HuH-7 (cell line): ENCODE measurements at places on chromosomes 1 and 21.

DNA sequence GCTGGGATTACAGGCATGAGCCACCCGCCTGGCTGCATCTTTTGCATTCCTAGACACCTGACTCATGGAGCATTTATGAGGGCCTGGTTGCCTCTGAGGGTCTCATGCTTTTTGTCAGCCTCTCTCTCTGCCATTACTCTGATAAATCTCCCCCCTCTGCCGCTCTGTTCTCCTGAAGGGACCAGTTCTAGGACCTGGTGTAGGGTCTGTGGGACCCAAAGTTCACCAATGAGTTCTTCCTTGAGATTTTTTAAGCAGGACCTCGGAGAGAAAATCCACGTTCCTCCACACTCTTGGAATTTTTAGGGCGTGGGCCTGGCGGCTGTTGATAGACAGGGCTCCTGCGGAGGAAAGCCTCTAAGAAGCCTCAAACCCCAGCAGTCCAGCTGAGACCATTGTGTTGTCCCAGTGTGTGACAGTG lies 91.9 kb upstream of the ERRFI1 start:
- no peak for DNase-seq

DNA sequence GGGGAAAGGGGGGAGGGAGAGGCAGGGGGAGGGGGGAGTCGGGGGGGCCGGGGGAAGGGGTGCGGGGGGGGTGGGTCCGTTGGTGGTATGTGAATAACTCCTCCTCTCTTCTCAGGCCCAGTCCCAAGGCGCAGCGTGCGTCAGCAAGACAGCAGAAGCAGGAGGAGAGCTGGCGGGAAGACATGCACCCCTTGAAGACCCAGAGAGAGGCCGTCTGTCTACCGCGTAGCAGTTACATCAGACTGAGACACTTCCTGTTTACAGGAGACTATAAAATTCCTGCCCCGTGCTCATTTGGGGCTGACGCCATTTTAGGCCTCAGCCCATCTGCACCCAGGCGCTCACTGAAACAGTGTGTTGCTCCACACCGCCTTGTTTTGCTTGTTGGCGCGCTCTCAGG lies 55.3 kb downstream of the SETD4 start:
- DNase-seq: no peak

DNA sequence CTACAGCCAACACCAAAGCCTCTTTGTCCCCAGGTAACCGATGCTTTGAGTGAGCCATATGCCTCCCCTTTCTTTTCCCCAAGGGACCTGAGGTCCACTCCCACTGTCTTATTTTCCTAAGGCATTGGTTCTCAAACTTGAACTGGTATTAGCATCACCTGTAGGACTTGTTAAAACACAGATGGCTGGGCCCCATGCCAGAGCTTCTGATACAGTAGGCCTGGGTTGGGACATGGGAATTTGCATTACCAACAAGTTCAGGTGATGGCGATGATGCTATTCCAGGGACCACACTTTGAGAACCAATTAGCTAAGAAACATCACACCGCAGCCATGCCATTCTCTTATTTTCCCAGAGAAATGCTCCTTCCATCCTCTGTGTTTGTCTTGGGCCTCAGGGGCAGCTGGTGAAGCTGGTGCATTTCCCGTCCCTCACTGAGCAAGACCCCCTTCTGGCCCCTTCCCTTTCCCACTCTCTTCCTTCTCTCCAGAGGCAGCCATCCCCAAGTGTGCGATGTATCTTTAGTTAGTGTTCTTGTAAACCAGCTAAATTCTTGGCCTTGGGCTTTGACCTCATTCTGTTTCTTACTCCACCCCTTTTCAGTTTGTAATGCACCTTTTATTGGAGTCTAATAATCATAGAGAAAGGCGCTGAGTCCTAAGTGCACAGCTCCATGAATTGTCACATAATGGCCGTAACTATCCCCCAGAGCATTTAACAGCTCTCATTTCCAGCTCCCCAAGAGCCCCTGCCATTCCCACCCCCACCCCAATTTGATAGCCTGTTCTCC lies 14.2 kb upstream of the TTC22 start:
- no peak for DNase-seq

- no peak for DNase-seq
Measured at GRCh38 chr1:92691925-92692324, 93.0 kb downstream of the EVI5 start.

GRCh38 chr1:179029321-179029759 lies 3.6 kb downstream of the FAM20B start:
- no peak for DNase-seq

DNA sequence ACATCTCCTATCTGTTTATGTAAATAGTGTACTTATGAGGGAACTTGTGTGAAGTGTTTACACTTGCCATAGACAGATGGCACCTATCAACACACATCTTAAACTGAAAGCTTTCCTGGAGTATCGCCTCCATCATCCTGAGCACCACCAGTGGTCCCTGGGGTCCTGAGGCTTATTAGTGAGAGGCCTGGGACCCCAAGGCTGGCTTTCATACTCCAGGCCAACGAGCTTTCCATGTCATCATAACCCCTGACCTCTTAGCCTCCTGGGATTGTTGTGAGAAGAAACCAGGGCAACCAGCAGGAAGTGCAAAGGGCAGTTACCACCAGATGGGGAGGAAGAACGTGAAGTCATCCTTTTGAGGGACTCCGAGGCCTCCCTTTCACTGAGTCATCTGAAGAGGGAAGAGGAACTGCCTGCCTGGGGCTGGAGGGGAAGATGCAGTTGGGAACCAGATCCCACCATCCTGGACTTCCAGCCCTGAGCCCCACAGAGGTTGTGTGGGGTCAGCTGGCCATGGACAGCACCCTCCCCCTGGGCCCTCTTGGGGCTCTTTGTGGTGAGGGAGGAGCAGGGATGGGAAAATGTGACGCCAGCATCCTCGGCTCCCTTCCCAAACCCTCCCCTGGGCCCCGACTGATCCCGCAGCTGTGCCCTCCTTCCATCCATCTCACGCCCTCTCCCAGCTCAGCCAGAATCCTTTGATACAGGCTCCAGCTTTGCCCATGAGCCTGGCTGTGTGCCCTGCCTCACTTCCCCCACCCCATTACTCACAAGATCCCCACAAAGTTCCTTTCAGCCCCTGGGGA lies 5.8 kb downstream of the INKA2 start:
- peak; percentile 37 for DNase-seq

DNA sequence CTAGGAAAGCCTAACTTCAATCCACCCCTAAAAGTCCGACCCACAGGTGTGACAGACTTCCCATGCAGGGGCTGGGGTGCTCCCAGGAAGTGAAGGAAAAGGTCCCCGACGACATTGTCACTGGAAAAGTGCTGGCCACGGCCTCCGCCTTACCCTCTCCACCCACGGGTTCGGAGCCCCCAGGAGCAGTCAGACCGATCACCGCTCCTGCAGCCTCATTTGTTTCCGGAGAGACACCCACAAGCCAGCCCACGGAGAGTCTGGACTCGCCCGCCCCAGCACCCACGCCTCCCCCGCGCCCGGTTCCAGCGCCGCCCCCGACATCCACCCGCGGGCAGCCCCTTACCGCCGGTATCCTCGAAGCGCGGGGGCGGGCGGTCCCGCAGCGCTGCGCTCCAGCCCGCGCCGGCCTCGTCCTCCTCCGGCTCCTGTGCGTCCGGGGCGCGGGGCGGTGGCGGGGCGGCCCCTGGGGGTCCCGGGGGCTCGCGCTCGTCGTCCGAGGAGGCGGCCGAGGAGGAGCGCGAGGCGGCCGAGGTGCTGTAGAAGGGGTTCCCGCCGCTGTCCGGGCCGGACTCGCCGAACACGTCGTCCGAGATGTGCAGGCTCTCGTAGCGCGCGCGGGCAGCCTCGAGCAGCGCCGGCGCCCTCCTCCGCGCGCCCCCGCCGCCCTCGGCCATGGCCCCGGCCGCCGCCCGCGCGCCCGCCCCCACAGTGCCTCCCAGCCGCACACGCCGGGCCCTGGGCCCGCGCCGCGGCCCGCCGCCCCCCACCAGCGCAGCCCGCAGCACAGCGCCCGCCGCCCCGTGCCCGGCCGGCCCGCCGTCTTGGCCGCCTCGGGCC lies 660 bp downstream of the PGBD5 start:
- peak; percentile 12 for DNase-seq

DNA sequence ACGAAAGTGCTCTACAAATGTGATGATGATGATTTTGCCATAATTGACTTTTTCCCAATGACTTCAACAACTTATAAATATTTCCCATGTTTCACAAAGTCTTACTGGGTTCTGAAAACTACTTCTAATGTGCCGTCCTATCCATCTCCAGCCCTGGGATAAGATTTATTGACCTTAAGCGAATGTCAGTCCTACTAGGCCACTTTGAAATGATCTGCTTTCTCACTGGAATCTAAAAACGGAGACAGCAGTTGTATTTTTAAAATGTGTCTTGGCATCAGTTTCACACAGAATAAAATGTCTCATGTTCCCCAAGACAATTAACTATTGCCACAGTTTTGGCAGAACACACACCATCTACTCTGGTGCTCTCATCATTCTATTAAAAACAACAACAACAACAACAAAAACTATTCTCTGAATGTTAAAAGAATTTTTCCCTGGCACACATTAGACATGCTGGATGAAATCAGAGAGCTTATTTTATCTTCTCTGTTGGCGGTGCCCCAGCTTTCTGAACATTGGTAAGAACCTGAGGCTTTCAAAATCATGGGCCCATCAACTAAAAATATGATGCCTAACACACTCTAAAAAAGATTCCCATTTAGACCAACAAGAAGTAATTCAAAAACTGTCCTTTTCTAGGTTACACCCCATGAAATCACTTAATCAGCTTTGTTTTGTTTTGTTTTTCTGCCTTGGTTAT lies 23.1 kb upstream of the DNASE2B start:
- no peak for DNase-seq

- no peak for DNase-seq
Measured at GRCh38 chr1:230385158-230385450, 41.0 kb downstream of the PGBD5 start.

DNA sequence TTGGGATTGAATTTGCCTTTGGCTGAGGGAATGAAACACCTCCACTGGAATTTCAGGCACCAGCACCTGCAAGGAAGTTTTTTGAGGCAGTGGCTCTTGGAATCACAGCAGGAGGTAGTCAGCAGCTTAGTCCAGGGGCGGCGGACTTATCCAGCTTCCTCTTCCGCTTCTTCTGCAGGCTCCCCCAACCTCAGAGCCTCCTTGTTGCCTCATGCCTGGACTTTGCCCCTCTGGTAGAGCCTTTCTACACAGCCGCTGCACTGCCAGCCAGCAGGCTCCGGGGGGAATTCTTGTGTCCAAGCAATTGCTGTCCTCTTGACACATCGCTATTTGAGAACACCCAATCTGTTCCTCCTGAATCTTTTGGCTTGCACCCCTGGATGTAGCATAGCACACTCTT lies 4.4 kb upstream of the RHEX start:
- peak; percentile 66 for DNase-seq

DNA sequence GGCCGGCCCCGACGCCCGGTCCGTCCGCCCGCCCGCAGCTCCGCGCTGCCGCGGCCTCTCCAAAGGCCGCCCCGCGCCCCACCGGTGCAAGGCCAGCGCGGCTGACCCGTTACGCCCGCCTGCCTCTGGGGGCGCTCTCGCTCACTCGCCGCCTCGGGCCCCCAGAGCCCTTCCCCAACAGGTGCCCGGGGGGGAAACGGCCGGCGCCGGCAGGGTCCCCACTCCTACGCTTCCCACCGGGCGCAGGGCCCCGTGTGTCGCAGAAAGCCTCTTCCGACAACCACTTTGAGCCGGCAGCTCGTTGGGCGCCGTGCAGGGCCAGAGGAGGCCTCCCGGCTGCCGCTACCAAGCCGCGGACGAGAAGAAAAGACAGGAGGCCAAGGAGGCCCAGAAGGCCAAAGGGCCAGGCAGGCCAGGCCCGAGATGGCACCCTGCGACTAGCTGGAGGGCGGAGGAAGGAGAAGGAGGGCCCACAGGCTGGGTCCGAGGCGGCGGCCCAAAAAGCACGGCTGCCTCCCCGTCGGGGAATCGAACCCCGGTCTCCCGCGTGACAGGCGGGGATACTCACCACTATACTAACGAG lies 64.9 kb upstream of the FCGR2A start:
- peak; percentile 77 for DNase-seq

GRCh38 chr1:79472067-79472656 lies 465.6 kb upstream of the ADGRL4 start:
- no peak for DNase-seq

DNA sequence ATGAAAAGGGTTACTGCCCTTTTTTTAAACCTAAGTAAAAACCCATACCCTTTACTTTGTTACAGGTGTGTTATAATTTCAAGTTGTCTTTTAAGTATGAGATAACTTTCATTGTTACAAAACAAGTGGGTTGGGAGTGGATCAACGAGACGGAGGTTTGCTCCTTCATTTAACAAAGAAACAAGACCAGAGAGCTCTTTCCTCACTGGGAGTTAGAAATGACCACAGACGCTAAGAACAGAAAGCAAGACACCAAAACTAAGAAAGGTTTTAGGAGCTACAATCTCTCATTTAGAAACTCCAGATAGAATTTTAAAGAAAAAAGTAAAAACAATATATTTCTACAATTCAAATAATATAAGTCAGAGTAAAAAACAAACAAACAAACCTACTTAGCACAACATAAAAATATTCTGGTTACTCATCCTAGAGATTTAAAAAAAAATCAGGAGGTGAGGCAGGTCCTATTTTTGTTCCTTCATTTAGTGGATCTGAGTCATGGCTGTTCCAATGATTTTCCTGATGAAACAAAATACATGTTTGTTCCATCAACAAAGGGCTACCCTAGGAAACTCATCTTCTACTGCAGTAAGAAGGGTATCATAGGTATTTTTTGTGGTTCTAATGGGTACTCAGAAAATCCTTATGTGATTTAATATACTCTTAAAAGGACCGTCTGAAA lies 33.0 kb downstream of the APP start:
- no peak for DNase-seq

DNA sequence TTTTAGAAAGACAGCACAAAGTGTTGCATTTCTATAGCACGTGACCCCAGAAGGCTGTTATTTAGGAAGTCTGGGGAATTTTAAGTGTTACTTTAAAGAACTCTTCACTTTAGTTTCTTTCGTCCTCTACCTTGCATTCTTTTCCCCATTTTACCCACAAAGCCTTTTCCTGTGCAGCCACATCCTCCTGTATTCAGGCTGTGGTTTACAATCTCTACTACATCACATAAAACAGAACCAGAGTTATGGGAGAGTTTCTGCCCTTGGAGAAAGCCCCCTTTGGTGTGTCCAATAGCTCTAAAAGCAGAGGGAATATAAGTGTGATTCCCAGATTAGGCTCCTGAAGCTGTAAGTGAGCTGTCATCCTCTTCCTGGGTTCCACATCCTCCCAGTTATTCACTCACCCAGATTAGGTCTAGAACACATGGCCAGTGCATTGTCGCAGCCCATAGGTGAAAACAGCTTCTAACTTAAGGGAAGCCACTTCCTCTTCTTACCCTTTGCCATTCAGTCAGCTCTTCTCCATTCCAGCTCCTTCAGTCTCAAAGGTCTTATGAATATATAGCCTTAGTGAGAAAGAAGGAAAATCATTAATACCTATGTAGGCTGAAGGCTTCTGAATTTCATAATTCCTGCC lies 171.1 kb downstream of the PIGK start:
- DNase-seq: no peak
